ENCODE measurements at places on chromosomes 5 and 9. TPM values are rescaled to one million over a fixed set of nuclear protein-coding genes. Genes with fewer than 3 reads are reported as not detected.

MARVELD2 gene
- 78.4 TPM for total RNA-seq

C9 gene
- not detected for total RNA-seq

PCDHA9 gene
- 0.24 TPM for total RNA-seq

DNA sequence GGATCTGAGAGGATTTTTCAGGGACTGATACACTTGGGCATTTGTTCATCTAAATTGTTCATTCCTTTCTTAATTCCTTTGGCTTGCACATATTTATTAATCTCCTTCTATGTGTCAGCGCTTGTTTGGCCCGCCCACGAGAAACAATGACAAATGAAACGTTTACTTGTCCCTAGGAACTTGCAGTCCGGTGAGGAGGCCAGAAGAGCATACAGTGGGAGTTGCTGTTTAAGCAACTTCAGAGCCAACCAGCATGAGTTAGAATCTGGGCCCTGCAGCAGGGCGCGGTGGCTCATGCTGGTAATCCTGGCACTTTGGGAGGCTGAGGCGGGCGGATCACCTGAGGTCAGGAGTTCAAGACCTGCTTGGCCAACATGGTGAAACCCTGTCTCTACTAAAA, 18.8 kb downstream of the FBXL7 start:
- DNase-seq, result no peak
